Body of pancreas (tissue), 4 donors: ENCODE measurements at places on chromosomes 16 and 17. TPM values are rescaled to one million over a fixed set of nuclear protein-coding genes. Genes with fewer than 3 reads are reported as not detected.

DNA sequence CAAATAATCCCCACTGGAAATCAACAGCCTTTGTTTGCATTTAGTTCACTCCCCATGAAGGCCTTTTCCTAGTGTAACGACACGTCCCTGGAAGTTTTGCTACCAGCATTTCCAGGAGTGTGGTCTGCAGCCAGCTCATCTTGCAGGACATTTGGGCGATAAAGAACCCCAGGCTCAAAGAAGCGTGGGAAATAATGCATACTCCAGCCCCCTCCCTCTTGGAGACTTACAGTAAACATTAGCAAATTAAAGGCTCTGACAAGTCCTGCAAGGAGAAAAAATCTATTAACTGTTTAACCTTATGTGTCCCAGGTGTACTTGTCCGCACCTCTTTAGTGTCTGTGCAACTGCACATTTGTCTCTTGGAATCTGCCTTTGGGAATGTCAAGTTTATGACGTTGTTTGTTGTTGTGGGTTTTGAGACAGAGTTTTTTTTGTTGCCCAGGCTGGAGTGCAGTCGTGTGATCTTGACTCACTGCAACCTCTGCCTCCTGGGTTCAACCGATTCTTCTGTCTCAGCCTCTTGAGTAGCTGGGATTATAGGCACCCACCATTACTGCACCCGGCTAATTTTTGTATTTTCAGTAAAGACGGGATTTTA lies 131.1 kb downstream of the ABCC1 start:
- no peak for DNase-seq

DNA sequence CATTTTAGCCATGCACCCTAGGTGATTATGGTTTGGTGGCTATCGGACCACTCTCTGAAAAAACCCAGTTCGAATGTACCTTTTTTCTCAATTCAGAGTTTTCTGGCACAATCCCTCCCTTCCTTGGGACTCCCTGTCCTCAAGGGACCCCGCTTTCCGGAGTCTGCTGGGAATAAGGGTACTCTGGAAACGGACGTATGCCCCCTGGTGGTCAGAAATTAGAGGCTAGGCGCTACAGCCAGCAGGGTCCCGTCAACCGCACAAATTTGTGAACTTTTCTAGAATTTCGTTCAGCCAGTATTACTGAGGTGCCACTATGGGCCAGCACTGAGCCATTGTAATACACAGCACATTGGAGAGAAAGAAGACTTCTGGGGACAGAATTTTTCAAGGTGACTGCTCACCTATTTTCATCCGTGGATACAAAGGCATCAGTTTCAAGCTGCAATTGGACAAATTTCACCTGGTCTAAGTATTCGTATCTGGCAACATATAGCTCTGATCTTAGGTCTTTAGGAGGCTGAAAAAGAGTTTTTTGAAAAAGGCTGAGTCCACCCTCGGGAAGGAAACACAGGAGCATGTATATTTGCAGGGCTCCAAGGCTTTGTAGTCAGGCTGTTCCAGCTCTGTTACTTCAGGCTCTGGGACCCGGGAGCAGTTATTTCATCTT lies 27.1 kb upstream of the CRYBA1 start:
- peak; percentile 79 for DNase-seq

GRCh38 chr16:58197314-58198012 lies 443 bp downstream of the CSNK2A2 start:
- no peak for DNase-seq

- no peak for DNase-seq
These were observed 57.9 kb downstream of the GNA13 start for GRCh38 chr17:64998436-64999190.

DNA sequence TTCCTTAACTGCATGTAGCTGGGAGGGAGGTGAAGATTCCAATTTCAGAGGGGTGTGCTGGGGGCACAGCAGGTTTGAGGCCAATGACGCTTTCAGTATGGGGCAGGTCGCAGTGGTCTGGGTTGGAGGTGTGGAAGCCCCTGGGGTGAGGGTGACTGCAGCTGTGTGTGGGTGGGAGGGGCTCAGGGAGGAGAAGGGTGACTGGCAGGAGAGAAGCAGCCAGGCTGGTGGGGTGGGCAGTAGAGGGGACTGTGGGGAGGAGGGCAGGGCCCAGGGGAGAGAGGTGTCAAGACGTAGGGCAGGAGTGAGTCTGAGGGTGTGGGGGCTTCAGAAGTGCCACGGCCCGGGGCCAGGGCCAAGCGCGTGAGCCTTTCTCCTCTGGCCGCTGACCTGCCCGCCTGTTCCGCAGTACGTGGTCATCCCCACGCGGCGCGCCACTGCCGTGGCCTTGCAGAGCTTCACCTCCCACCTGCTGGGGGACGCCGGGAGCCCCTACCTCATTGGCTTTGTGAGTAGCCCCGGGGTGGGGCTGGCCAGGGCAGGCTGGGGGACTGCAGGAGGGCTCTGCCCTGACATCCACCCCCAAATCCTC lies 19.4 kb downstream of the MYBBP1A start:
- no peak for DNase-seq

- DNase-seq: no peak
These were observed 27.8 kb downstream of the CDH1 start for GRCh38 chr16:68764862-68765261.

DNA sequence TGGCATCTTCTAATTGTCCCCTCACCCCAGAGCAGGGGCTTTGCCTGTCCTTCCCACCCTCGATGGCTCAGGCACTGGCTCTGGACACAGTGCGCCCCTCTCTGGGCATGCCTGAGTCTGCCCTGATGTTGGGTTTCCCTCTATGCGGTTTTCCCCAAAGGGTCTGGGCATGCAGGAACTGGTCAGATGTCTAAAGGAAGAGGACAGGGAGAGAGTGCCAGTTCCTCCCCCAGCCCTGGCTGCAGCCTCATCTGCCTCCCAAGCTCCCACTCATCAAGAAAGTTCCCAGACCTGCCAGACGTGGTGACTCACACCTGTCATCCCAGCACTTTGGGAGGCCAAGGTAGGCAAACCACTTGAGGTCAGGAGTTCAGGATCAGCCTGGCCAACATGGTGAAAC lies 41.3 kb upstream of the PABPN1L start:
- DNase-seq: no peak

The MFSD6L gene
- total RNA-seq: 8.6 TPM

The PLXDC1 gene
- total RNA-seq: not detected
